ENCODE measurements at places on chromosomes 2 and 18. TPM values are rescaled to one million over a fixed set of nuclear protein-coding genes. Genes with fewer than 3 reads are reported as not detected.

The CENPA gene
- 21.4 TPM for total RNA-seq

The SH3RF3 gene
- 0.46 TPM for total RNA-seq

The COLEC12 gene
- 0.59 TPM for total RNA-seq

The TEKT4 gene
- not detected for total RNA-seq

The SERPINB13 gene
- total RNA-seq: not detected

The B3GNT7 gene
- 42.2 TPM for total RNA-seq

The OTOS gene
- not detected for total RNA-seq

The HOXD9 gene
- not detected for total RNA-seq

The CD207 gene
- not detected for total RNA-seq

The AOX1 gene
- total RNA-seq: 3.5 TPM

The RND3 gene
- 62.6 TPM for total RNA-seq

The PDCD1 gene
- 1.4 TPM for total RNA-seq

The PLGLB1 gene
- total RNA-seq: 1.2 TPM

The GAREM2 gene
- 14.2 TPM for total RNA-seq

The ABCB11 gene
- total RNA-seq: not detected

The CFAP65 gene
- 0.18 TPM for total RNA-seq

The ZNF513 gene
- 26.5 TPM for total RNA-seq

The DNAJC5G gene
- 0.44 TPM for total RNA-seq

Data from H9 (cell line).